ENCODE measurements at places on chromosomes 7 and 10. TPM values are rescaled to one million over a fixed set of nuclear protein-coding genes. Genes with fewer than 3 reads are reported as not detected.
A peak's percentile ranks its signal among the peaks of the same experiment; 100 is the strongest.

DNA sequence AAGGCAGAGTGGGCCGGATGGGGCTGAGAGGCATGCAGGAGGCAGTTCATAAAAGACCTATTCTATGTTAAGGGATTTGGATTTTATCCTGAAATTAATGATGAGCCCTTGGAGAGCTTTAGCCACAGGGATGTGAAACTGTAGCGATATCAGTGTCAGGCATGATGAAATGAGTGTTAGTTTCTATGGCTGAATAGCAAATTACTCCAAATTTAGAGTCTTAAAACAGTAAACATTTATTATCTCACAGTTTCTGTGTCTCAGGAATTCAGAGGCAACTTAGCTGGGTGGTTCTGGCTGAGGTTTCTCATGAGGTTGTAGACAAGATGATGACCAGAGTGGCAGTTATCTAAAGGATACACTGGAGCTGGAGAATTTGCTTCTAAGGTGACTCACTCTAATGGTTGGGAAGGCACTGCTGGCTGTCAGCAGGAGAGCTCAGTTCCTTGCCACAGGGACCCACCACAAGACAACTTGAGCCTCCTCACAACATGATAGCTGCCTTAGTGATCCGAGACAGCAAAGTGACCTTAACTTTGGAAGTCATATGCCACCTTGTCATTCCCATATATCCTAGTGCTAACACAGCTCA lies 36.7 kb upstream of the SFTPD start:
- H3K27me3 ChIP-seq: no peaks in the 10 kb centered on the region
- H3K27ac ChIP-seq: no peak overlapping the region
- no peaks in the 10 kb centered on the region for H3K36me3 ChIP-seq

DNA sequence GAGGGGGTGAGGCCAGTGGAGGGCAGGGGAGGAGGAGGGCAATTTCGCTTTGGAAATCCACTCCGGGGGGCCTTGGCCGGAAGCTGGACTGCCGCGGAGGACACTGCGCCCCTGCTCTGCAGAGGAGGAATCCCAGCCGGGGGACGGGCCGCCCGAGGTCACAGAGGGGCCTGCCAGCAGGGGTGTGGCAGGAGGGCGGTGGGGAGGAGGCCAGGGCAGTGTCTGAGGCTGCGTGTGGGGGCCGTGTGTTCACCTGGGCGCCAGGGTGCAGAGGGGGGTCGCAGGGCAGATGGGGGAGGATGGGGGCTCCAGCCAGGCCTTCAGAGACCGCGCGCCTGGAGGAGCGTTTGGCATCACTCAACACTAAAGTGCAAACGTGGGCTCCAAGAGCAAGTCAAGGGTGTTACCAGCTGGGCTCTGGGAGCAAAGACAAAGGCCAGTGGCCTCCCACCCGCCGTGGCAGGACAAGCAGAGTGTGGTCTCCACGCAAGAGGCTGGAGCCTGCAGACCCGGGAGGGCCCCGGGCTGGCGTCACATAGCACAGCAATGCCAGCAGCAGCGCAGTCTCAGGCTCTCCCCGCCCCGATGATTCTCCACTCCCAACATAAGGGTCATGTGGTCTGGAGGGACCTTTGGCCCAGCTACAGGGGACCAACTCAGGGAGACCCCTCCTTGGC lies 45.3 kb upstream of the DNAJB6 start:
- no peak for DNase-seq
- H3K36me3 ChIP-seq: no peaks in the 10 kb centered on the region
- H3K4me3 ChIP-seq: no peak overlapping the region
- peak overlapping the region; percentile 68 for H3K27ac ChIP-seq

- H3K27ac ChIP-seq: no peak overlapping the region
- no peaks in the 10 kb centered on the region for H3K36me3 ChIP-seq
- DNase-seq: no peak
- no peaks in the 10 kb centered on the region for H3K4me1 ChIP-seq
- no peaks in the 10 kb centered on the region for H3K27me3 ChIP-seq
- no peak overlapping the region for H3K4me3 ChIP-seq
These were observed 90.1 kb upstream of the ADCY1 start for GRCh38 chr7:45484094-45484493.

- H3K36me3 ChIP-seq: no peaks in the 10 kb centered on the region
- no peaks in the 10 kb centered on the region for H3K27me3 ChIP-seq
- no peak overlapping the region for H3K4me3 ChIP-seq
- peak overlapping the region; percentile 2 for H3K27ac ChIP-seq
These were observed 193.1 kb upstream of the SEMA3C start for GRCh38 chr7:81111781-81112540.

- DNase-seq: no peak
- no peaks in the 10 kb centered on the region for H3K27me3 ChIP-seq
- H3K27ac ChIP-seq: no peak overlapping the region
- H3K4me3 ChIP-seq: no peak overlapping the region
- H3K4me1 ChIP-seq: no peaks in the 10 kb centered on the region
- no peaks in the 10 kb centered on the region for H3K36me3 ChIP-seq
These were observed 17.9 kb downstream of the SCIN start for GRCh38 chr7:12588259-12588904.

The IFIT1B gene
- not detected for total RNA-seq
